NCI-H187 treated with DMSO at 0.1 percent for 48 hours (cell line): ENCODE measurements at places on chromosomes 12 and 14.

DNA sequence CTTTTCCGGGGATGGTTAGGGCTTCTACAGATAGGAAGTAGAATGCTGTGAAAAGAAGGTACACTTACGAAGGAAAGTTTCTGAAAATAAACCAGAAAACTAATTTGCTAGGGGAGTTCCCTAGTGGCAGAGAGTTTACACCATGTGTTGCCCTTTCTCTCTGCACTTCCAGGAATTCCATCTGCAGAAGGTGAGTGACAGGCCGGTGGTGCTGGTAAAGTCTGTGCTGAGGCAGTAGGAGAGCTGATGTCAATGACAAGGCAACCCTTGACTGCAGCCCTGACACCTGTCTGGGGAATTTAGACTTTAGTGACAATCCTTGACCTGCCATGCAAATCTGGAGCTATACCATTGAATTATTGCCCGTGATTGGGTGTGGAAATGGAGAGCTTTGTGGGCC, 687.8 kb downstream of the NRXN3 start:
- no peak for DNase-seq

DNA sequence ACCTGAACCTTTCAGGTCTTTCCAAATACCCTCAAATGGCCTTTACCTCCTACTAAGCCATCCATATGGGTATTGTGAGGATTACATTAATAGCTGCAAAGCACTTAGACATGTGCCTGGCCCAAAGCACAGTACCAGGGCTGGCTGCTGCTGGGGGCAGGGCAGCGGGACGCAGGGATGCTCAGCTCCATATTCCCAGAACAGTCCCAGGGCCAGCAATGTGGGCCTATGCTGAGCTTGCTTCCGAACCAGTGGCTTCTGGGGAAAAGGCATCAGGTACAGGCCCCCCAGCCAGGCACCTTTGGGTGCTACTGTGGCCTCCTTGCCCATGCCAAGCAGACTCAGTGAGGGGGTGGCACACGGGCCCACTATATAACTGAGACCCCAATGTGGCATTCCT, 10.4 kb downstream of the ACTN1 start:
- DNase-seq: no peak

GRCh38 chr12:107359382-107359781, 266.0 kb upstream of the CRY1 start:
- DNase-seq: no peak

- no peak for DNase-seq
Observed at GRCh38 chr12:85814071-85814470, 22.1 kb downstream of the RASSF9 start.

DNA sequence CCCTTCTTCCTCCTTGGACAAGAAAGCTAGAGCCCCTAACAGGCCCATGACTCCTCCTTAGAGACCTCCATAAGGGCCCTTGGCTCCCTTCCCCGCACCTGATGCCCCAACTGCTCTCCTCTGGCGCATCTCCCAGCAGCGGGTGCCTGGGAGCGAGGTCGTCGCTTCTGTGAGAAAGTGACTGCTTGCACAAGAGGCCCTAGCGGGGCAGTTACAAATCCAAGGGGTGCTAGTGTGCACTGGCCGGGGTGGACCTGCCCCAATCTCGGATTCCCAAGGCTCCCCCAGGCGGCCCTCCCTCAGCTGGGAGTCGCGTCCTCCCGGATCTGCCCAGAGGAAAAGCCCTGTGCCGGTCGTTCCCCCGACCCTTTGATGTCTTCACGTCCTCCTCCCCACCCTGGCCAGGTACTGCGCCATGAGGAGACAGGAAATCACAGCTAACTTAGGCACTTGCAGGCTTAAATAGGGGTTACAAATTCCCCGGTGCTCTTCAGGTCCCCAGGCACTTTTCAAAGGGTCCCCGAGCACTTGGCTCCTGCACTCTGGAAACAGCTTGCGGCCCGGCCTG, 2.8 kb downstream of the NKX2-8 start:
- no peak for DNase-seq

DNA sequence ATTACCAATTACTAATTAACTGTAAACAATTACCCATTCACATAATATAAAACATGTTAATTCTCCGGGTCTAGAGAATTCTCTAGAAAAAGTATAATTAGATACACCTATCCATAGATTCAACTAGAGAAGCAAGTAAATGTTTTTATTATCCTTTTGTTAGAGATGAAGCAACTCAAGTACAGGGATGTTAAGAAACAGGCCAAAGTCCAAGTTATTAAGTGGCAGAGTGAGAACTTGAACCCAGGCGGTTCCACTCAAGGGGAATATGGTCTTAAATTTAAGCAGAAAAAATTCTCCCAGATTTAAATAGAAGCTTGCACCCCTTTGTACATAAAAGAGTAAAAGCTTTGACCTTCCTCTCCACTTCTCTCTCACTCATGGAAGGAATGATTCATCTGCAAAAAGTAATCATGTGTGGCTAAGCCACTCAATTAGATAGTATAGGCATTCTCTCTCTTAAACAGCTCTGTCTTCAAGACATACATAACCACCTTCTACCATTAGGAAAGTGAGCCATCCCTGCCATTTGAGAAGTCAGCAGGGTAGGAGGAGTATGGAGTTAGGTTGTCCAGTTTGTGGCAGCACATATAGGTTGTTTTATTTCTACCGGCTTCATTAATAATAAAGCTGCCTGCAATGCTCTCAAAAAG, 34.1 kb downstream of the ERGIC2 start:
- no peak for DNase-seq

- no peak for DNase-seq
Observed at GRCh38 chr14:68805414-68805813, 12.5 kb upstream of the ZFP36L1 start.

DNA sequence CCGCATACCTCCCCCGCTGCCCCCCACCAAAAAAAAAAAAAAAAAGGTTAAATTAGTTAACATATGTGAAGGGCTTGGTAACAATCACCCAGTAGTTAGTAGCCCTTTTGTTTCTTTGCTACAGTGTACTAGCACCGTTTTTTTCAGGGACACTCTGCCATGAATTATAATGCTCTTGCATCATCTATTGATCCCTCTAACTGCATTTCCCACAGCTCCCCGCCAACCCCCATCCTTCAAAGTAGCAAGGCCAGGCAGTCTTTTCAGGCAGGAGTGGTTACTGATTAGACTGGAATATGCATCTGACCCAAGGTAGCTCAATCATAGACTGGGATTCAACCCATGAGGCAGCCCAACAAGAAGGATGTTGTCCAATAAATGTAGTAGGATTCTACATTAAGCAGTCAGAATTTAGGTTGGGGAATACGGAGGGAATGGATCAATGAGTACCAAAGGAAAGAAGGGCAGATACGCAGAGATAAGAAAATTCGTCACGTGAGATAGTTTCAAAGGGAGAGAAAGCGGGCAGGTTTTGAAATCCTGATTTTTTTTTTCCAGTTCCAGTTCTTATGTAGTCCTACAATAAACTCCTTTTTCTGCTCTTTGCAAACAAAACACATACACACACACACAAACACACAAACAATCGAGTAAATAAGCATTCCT, 39.8 kb upstream of the CRACR2A start:
- DNase-seq: no peak

GRCh38 chr14:101962503-101962874, 1.9 kb upstream of the DYNC1H1 start:
- no peak for DNase-seq

DNA sequence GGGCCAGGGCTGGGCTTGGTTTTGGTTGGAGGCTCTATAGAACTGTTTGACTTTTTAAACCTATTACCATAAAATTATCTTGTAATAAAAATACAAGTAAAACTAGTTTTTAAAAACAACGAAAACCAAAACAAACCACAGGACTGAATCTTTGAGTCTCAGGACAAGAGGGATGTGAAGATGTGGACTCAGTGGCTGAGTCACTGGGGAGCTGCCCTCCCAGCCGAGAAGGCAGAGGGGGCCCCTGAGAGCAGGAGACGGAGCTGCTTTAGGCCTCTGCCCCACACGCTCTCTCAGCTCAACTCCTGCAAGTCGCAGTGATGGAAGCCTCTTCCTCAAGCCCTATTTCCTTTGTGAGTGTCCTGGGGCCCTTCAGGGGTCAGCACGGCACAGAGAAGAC, 59.0 kb downstream of the CDC42BPB start:
- DNase-seq: no peak

GRCh38 chr14:105739331-105740102, 213.1 kb downstream of the TMEM121 start:
- DNase-seq: no peak

- DNase-seq: no peak
Observed at GRCh38 chr12:93570552-93571364, 1.7 kb upstream of the SOCS2 start.

DNA sequence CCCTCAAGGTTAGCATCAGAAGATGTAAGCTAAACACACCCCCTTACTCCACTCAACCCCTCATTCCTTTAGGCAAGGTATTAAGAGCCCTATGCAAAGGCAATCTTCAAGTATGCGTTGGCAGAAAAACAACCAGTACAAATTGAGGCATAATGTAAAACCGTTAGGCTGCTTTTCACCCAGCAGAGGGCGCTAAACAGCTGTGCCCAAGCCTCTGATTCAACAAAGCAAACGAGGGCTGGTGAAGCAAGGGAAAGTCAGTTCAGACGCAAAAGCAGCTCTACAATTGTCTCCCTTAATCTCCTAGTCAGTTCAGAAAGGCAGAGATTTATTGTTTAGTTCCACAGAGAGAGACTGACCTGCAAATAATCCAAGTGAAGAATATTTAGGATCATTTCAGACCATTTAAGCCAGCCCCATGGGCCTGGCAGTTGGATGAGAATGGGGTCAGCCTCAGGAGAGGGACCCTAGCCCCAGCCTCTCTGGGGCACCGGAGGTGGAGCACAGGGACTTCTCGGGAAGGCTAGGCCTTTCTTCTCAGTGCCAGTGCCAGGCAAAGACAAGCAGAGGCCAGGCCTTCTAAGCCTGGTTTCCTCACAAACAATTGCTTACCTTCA, 23.5 kb downstream of the DCAF5 start:
- DNase-seq: peak; percentile 54

DNA sequence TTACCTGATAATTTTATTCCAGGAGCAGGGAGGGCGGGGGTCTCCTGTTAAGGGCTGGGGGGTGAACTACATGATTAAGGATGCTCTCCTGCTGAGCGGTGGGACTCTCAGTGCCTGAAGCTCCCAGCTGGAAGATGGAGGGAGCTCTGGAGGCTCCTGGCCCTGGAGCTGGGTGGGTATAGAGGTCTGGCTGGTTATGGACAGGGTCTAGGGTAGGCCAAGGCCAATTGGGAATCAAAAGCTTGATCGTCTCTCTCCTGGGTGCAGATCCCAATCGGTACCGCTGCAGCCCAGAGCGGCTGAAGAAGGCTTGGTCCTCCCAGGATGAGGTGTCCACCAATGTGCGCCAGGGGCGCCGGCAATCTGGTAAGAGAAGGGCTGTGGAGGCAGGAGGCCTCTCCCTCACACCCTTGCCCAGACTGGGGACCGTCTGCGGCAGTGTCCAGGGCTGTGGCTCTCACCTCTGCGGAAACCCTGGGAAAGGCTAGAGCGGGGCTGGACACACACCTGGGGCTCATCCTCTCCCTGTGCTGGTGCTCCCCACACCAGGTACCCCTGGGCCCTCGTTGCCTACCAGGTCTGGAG, 28.4 kb downstream of the PLEKHG3 start:
- DNase-seq: no peak

GRCh38 chr12:120571299-120571698, 9.9 kb downstream of the POP5 start:
- DNase-seq: no peak

DNA sequence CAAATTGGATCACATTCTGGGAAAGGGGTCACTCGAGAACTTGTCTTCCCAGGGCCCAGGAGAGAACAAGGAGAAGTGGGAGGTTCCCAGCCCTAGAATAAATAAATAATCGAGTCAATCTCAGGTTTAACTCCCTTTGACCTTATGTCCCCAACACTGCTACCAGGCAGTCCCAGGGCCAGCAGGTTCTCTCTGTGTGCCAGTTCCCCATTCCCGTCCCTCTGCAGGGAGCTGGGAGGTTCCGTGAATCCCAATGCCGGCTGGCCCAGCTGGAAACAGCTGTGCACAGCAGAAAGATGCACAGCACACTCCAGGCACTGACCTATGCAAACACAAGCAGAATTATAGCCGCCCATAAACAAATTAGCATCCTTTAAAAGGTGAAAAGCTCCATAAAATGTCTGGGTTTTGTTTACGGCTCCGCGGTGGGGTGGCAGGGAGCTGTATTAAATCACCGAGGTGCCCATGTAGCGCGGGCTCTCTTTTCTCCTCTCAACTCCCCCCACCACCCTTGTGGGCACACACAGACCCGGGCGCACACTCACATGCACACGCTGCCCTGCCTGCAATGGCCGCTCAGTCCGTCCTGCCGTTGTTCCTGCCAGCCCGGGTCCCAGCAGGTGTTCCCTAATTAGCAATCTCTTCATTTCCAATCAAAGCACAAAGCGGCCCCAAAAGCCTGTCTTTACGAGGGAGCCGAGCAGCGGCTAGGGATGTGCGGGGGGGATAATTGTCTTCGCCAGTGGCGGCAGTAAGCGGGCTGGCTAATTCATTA, 46.6 kb upstream of the ESRRB start:
- no peak for DNase-seq

DNA sequence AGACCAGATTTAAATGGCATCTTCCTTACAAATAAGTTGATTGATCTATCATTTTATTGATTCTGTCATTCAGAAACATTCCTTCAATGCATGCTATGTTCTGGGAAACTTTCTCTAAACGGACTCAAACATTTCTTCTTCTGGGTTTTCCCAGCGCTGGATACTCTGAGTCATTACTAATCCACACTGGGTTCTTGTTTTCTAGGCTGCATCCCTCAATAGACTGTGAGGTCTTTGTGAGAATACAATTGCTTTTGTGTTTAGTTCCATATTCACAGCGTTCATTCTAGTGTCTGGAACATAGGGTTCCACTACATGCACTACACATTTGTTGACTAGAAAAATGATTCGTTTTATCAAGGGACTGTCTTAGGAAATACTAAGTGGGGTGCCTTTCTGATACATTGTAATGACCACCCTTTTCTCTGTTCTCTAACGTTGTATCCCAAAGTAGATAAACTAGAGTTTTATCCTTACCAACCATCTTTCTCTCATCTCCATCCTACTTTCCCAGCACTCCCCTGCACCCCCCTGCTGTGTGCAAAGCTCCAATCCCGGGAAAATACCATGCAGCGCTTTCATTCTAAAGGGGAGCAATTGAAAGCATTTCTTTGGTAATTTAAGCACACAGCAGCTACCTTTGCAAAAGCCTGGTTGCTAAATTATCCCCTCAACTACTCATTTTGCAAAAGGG, 878.7 kb downstream of the DIO2 start:
- DNase-seq: no peak

- DNase-seq: no peak
Observed at GRCh38 chr14:99686557-99687283, 2.6 kb downstream of the CYP46A1 start.

DNA sequence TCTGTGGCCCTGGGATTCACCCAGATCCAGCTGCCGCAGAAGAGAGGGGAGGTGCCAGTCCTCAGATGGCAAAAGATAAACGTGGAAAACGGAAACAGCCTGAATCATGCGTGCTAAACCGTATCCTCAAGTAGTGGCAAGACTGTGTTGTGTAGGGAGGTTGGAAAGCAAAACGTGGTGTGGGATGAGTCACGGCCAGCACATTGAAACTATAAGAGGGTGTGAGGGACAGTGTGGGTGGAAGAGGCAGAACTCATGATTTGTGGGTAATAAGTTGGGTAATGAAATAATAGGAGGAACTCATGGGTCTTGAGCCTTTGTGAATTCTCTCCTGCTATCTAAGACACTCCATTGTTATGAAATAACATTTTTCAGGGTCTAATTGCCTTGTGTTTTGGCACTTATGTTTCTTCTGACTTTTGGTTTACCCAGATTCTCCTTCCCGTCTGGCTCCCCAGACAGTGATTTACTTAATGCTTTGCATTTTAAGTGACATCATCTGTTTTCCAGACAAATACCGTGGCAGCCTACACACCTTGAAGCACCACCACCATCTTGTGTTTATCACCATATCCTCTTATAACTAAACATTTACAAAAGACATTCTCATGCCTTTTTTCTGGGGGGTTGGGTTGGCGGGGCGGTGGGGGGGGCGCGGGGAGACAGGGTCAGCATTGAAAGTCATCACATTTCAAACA, 62.3 kb upstream of the PTCSC3 start:
- no peak for DNase-seq
